ENCODE measurements at places on chromosomes 13 and 19.

DNA sequence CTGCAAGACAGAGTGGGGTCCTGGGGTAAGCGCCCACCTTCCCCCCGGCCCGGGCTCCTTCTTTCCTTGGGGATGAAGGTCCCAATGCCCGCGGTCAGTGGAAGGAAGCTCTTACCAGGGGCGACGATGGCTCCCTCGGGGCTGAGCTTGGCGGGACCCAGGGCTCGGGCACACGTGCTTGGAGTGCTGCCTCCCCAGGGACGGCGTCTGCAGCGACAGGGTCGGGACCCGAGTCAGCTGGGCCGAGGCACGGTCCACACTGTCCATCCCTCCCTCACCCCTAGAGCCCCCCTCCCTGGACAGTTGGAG is 3.5 kb downstream of the JSRP1 start:
- H3K4me1 ChIP-seq = peaks cover 45% of the 10 kb centered on the region
- no peak for DNase-seq
- peaks cover 67% of the 10 kb centered on the region for H3K27me3 ChIP-seq
- peaks cover 13% of the 10 kb centered on the region for H3K36me3 ChIP-seq

DNA sequence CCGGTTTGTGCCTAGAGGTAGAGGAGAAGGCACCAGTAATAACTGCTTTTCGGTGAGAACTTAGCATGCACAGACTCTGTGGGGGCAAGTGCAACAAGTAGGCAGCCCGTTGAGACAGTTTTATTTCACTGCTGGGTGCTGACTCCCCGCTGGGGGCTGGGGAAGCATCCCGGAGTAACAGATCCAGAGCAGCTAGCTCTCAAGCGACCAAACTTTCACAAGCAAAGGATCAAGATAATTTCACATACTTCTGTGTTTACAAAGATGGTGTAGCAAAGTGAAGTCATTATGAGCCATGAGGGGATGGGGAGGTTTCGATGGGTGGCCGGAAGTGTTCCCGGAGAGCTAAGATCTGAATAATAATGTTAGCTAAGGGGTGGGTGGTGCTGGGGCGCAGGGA is 2.8 kb downstream of the NACC1 start:
- H3K27me3 ChIP-seq = no peaks in the 10 kb centered on the region
- H3K4me3 ChIP-seq = no peak overlapping the region
- no peak overlapping the region for H3K27ac ChIP-seq
- no peak for DNase-seq
- H3K36me3 ChIP-seq = peaks cover 9% of the 10 kb centered on the region
- peaks cover 44% of the 10 kb centered on the region for H3K4me1 ChIP-seq

DNA sequence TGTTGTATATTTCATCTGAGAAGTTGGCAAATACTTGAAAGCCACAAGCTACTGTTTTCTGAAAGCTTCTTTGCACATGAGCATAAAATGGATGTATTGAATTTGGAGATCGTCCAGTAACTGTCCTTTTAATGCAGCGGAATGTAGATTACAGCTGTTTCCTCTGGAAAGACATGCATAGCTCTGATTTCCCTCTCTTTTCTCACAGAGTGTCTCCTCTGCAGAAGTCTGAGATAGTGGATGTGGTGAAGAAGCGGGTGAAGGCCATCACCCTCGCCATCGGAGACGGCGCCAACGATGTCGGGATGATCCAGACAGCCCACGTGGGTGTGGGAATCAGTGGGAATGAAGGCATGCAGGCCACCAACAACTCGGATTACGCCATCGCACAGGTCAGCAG is 283.0 kb downstream of the SHISA2 start:
- no peaks in the 10 kb centered on the region for H3K27me3 ChIP-seq
- no peaks in the 10 kb centered on the region for H3K36me3 ChIP-seq
- DNase-seq = no peak
- H3K27ac ChIP-seq = no peak overlapping the region
- no peak overlapping the region for H3K4me3 ChIP-seq

DNA sequence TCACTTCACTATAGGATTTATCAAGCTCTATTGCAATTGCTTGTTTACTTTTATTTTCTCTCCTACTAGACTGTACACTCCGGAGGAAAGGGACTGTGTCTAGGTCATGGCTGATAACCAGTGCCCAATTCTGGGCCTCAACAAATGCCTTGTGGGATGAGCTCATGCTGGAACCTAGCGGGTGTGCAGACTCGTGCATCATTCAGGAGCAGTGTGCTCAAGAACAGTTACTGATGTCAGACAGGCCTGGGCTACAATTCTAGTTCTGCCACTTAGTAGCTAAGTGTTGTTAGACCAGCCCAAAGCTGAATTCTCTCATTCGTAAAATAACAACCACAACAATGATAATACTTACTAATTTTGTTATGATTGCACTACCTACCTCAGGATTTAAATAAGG is 95.4 kb downstream of the CYSLTR2 start:
- H3K4me1 ChIP-seq = no peaks in the 10 kb centered on the region
- peak overlapping the region; percentile 63 for H3K27ac ChIP-seq
- no peak for DNase-seq
- H3K36me3 ChIP-seq = no peaks in the 10 kb centered on the region

GRCh38 chr13:110017379-110017778 is 231.0 kb upstream of the IRS2 start:
- H3K27ac ChIP-seq = no peak overlapping the region
- H3K4me3 ChIP-seq = no peak overlapping the region
- DNase-seq = peak; percentile 32
- H3K27me3 ChIP-seq = no peaks in the 10 kb centered on the region

- peaks cover 5% of the 10 kb centered on the region for H3K4me1 ChIP-seq
- no peak for DNase-seq
- H3K27me3 ChIP-seq = no peaks in the 10 kb centered on the region
- no peaks in the 10 kb centered on the region for H3K36me3 ChIP-seq
- no peak overlapping the region for H3K4me3 ChIP-seq
Measured at GRCh38 chr13:77387607-77388200, 60.8 kb upstream of the MYCBP2 start.

DNA sequence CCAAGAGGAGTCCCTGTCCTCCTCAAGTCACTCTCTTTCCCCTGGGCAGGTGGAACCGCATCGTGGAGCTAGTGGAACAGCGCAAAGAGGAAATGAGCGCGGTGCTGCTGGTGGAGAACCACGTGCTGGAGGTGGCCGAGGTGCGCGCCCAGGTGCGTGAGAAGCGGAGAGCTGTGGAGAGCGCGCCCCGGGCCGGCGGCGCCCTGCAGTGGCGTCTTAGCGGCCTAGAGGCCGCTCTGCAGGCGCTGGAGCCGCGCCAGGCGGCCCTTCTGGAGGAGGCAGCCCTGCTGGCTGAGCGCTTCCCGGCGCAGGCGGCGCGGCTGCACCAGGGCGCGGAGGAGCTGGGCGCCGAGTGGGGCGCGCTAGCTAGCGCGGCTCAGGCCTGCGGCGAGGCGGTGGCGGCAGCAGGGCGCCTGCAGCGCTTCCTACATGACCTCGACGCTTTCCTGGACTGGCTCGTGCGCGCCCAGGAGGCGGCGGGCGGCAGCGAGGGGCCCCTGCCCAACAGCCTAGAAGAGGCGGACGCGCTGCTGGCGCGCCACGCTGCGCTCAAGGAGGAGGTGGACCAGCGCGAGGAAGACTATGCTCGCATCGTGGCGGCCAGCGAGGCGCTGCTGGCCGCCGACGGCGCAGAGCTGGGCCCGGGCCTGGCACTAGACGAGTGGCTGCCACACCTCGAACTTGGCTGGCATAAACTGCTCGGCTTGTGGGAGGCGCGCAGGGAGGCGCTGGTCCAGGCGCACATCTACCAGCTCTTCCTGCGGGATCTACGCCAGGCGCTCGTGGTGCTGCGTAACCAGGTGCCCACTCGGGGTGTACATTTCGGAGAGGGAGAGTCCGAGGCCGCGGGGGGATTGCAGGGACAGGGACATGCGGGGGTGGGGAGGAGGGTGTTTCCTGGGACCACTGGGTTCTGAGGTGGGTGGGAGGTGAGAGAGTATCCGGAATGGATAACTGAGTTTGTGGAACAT is 52.8 kb downstream of the SPTBN4 start:
- peaks cover 17% of the 10 kb centered on the region for H3K4me1 ChIP-seq
- no peak overlapping the region for H3K4me3 ChIP-seq
- H3K27me3 ChIP-seq = peaks cover 51% of the 10 kb centered on the region
- H3K36me3 ChIP-seq = no peaks in the 10 kb centered on the region
- peak; percentile 41 for DNase-seq
- H3K27ac ChIP-seq = no peak overlapping the region

GRCh38 chr19:18865973-18866799 is 29.8 kb downstream of the CERS1 start:
- H3K4me3 ChIP-seq = no peak overlapping the region
- peak; percentile 87 for DNase-seq
- H3K27ac ChIP-seq = no peak overlapping the region
- H3K27me3 ChIP-seq = peaks cover 14% of the 10 kb centered on the region
- peaks cover 74% of the 10 kb centered on the region for H3K36me3 ChIP-seq

DNA sequence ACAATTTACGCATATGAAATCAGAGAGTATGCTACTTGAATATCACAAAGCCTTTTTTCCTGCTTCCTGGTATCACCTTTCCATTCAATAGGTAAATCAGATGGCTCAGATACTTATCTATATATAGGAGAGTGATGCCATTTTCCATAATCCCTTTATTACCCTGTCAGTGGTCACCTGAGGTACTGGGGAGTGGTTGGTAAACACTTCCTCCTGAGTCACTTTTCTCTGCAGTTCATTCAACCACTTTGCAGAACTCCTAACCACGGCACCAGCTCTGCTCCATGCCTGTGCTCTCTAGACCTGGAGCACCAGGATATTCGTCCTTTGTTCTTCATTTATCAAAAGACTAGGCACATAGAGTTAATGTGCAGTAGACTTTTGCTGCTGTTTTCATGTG is 748.5 kb upstream of the KLHL1 start:
- no peak overlapping the region for H3K27ac ChIP-seq
- H3K36me3 ChIP-seq = no peaks in the 10 kb centered on the region
- H3K4me1 ChIP-seq = no peaks in the 10 kb centered on the region
- H3K27me3 ChIP-seq = no peaks in the 10 kb centered on the region
- no peak overlapping the region for H3K4me3 ChIP-seq
- peak; percentile 46 for DNase-seq

- H3K36me3 ChIP-seq = no peaks in the 10 kb centered on the region
- no peak overlapping the region for H3K27ac ChIP-seq
- peak; percentile 59 for DNase-seq
- no peaks in the 10 kb centered on the region for H3K27me3 ChIP-seq
Measured at GRCh38 chr13:79485014-79485811, 4.3 kb downstream of the NDFIP2 start.

GRCh38 chr13:109955598-109955997 is 169.2 kb upstream of the IRS2 start:
- no peaks in the 10 kb centered on the region for H3K36me3 ChIP-seq
- no peaks in the 10 kb centered on the region for H3K4me1 ChIP-seq
- H3K27ac ChIP-seq = no peak overlapping the region
- no peaks in the 10 kb centered on the region for H3K27me3 ChIP-seq
- no peak overlapping the region for H3K4me3 ChIP-seq
- peak; percentile 35 for DNase-seq

GRCh38 chr13:20231839-20232555 is at the start of gene GJB6:
TSS of gene GJB6 (minus strand) at chr13:20232319. CDS start at chr13:20223480, 8,839 bp downstream.
- H3K4me1 ChIP-seq = peaks cover 14% of the 10 kb centered on the region
- peak within 1 kb of the TSS; percentile 34 for H3K4me3 ChIP-seq

DNA sequence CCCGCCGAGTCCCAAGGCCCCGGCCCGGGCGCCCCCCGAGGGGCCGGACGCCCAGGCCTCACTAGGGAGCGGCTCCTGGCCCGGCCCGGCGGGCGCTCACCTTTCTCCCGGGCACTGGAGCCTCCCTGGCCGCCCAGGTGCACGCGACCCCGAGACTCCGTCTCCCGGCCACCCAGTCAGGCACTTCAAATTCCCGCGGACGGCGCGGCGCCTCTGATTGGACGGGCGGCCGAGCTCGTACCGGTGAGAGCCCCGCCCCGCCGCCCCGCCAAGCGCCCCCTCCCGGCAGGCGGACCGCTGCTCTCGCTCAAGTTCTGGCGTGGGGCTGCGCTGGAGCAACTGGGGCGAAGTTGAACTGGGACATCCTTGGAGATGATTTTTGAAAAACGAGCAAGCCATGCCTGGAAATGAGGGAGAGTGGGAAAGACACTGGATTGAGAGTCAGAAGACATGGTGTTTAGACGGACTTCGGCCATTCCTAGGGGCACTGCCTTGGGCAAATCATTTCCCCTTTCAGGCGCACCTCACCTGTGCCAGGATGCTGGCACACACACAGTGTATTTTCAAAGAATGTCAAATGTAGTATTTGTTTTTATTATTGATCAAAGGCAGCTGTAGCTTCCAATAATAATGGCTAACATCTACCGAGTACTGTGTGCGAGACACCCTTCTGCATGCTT is 485.3 kb downstream of the UQCRFS1 start:
- peaks cover 51% of the 10 kb centered on the region for H3K27me3 ChIP-seq
- H3K4me3 ChIP-seq = peak overlapping the region; percentile 3
- H3K4me1 ChIP-seq = no peaks in the 10 kb centered on the region

GRCh38 chr13:98396071-98396710 is 180.7 kb downstream of the STK24 start:
- no peaks in the 10 kb centered on the region for H3K27me3 ChIP-seq
- no peak for DNase-seq
- no peak overlapping the region for H3K27ac ChIP-seq
- peaks cover 35% of the 10 kb centered on the region for H3K36me3 ChIP-seq

GRCh38 chr19:35251456-35251855 is 2.7 kb downstream of the LSR start:
- no peak for DNase-seq
- peaks cover 3% of the 10 kb centered on the region for H3K36me3 ChIP-seq
- H3K27ac ChIP-seq = no peak overlapping the region
- H3K27me3 ChIP-seq = peaks cover 37% of the 10 kb centered on the region
- no peak overlapping the region for H3K4me3 ChIP-seq
- peaks cover 20% of the 10 kb centered on the region for H3K4me1 ChIP-seq

DNA sequence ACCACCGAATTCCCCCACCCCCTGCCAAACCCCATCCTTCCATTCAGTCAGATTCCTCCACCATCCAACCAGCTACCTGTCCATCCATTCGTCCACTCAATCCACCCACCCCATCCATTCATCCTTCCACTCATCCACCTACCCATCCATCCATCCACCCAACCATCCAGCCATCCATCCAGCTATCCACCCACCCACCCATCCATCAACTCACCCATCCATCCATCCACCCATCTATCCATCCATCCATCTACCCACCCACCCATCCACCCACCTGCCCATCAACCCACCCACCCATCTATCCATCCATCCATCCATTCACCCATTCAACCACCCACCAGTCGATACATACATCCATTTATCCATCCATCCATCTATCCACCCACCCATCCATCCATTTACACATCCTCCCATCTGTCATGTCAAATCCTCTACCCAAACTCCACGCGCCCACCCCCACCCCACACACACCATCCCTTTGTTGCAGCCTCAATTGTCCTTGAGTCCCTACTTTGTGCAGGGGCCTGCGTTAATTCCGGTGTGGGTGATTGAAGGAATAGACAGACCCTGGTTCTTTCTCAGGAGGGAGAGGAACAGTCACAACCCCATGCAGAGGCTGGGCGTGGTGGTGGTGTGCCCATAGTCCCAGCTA is 5.3 kb upstream of the SLC5A5 start:
- no peak overlapping the region for H3K4me3 ChIP-seq
- peaks cover 43% of the 10 kb centered on the region for H3K36me3 ChIP-seq
- peaks cover 24% of the 10 kb centered on the region for H3K4me1 ChIP-seq

- H3K27me3 ChIP-seq = no peaks in the 10 kb centered on the region
- H3K36me3 ChIP-seq = no peaks in the 10 kb centered on the region
- H3K27ac ChIP-seq = no peak overlapping the region
- no peak overlapping the region for H3K4me3 ChIP-seq
- H3K4me1 ChIP-seq = peaks cover 15% of the 10 kb centered on the region
Measured at GRCh38 chr19:10662384-10663251, 8.5 kb downstream of the ILF3 start.

- H3K36me3 ChIP-seq = peaks cover 73% of the 10 kb centered on the region
- no peaks in the 10 kb centered on the region for H3K27me3 ChIP-seq
- no peak overlapping the region for H3K27ac ChIP-seq
- H3K4me3 ChIP-seq = no peak overlapping the region
Measured at GRCh38 chr19:1387684-1388636, 4.3 kb downstream of the NDUFS7 start.

- H3K4me1 ChIP-seq = peaks cover 55% of the 10 kb centered on the region
- no peaks in the 10 kb centered on the region for H3K27me3 ChIP-seq
- H3K27ac ChIP-seq = peak within 1 kb of the TSS; percentile 98
- H3K4me3 ChIP-seq = peak within 1 kb of the TSS; percentile 74
- peaks cover 43% of the 10 kb centered on the region for H3K36me3 ChIP-seq
- peak; percentile 93 for DNase-seq
Measured at GRCh38 chr19:3984908-3985642, at the start of gene EEF2. TSS of gene EEF2 (minus strand) at chr19:3985463. CDS start at chr19:3985380, 83 bp downstream.

Measured in stomach (tissue), 19 donors.